ENCODE measurements at places on chromosomes 1 and 21.
A peak's percentile ranks its signal among the peaks of the same experiment; 100 is the strongest.

DNA sequence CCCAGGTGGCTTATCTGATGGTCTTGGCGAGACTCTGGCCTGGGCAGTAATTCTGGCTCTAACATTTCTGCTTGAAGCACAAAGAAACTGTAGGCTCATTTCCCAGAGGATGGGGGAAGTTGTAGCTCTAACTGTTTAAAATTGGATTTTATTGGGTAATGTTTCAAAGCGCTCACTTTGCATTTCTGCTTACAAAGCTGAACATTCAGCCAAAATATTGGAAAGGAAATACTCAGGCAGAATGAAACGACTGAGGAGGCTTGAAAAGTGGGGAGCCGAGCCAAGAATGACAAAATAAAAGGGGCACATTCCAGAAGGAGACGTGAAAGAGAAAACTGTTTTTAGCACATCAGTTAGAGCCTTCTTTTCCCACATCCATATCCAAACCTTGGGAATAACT is 202.6 kb downstream of the GRIK1 start:
- DNase-seq: no peak

- DNase-seq: no peak
These were observed 9.7 kb downstream of the MACF1 start for GRCh38 chr1:39214021-39214713.

GRCh38 chr1:180133193-180133592 is 21.5 kb upstream of the QSOX1 start:
- DNase-seq: no peak

DNA sequence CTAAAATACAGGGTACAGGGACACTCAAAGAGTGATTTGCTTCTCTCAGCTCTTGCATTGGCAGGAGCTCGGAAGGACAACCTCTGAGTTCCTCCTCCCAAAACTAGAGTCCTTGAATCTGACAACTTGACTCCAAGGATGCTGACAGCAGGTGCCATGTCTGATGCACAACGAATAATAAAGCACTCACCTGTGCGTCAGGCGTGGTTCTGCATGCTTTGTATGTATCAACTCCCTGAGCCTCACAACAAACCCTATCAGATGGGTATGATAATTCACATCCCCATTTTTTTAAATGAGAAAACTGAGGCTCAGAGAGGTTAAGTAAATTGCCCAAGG is 1.4 kb downstream of the LAPTM5 start:
- no peak for DNase-seq

DNA sequence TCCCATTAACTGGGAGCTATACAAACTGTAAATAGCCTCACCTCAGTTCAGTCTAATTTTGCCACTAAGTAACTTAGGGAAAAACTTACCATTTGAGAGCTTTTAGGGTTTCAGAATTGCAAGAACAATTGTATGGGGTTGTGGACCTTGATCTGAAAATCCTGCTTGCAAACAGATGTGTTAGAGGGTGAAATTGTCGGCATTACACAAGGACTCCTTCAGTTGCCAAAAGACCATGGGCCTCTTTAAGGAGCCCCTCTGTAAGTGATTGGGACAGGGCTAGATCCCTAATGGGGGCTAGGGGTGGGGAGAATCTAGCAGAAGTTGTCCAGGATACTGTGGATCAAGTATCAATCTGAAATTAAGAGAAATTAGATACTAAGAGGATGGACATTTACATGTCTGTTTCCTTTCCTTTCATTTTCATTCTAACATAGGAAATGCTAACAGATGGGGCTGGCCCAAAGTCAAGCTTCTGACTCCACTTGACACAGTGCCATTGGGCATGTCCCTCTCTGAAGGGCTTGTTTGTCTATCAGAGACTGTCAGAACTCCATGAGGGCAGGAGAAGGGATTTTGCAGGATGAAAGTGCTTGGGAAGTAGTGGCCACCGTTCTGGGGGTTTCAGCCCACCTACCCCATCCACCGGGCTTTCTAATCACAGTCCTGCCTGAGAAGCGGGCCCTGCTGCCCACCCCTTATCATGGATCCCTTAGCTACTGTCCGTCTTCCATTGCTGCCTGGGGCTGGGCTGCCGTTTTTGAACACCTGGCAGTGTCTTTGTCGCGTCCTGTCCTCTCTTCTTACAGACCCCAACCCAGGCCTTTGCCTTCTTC is 54.7 kb downstream of the STUM start:
- no peak for DNase-seq

DNA sequence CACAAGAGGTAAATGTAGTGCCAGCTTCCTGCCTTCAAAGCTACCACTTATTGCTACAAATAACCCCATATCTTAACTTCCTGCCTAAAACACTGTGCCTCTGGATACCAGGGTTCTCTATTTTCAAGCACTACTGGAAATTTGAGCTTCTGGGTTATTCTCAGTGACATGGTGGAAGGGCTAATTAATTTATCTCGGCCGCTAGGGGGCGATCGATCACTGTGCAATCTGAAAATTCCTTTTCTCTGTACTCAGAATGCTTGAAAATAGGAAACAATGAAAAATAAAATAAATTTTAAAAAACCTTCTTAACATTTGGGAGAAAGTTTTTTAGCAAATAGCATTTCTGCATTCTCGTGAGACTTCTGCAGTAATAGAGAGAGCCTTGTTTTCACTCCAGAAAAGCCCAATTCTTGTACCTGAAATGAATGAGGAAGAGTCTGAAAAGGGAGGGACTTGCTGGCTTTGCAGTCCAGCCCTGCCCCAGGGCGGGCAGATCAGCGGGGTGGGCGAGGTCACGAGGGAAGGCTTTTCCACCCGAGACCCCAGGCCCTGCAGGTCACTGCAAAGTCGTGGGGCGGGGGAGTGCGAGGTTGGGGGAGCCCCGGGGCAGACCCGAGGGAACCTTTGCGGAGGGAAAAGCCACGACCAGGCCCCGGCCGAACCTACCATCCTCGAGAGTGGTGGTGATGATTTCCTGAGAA is 276.7 kb downstream of the PCP4 start:
- DNase-seq: peak; percentile 57

DNA sequence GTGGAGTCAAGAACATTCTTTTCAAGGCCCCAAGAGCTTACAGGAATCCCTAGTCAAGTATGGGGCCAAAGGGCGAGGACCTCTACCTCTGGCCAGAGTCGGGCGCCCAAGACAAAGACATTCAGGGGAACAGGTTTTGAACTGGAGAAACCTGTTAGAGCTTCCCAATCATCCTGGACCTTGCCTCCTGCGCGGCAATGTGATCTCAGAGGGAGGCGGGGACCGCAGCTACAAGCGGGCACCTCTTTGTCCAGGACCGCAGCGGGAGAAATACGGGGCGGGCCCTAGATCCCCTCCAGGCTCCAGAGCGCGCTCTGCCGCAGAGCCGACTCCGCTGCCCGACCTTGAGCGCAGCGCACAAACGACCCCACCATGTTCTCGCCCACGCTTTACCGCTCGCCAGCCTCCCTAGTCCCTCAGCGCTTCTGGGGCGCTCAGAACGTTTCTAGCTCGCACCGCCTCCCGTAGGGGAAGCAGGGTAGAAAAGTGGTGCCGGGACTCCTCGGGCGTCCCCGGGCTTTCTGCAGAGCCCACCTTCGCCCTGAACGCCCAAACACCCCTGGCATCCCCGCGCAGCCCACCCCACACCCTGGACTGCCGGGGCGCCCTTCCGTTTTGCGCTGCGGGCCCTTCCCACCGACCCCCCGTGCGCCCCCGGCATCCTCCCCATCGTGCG is 28.1 kb downstream of the RABIF start:
- peak; percentile 67 for DNase-seq

DNA sequence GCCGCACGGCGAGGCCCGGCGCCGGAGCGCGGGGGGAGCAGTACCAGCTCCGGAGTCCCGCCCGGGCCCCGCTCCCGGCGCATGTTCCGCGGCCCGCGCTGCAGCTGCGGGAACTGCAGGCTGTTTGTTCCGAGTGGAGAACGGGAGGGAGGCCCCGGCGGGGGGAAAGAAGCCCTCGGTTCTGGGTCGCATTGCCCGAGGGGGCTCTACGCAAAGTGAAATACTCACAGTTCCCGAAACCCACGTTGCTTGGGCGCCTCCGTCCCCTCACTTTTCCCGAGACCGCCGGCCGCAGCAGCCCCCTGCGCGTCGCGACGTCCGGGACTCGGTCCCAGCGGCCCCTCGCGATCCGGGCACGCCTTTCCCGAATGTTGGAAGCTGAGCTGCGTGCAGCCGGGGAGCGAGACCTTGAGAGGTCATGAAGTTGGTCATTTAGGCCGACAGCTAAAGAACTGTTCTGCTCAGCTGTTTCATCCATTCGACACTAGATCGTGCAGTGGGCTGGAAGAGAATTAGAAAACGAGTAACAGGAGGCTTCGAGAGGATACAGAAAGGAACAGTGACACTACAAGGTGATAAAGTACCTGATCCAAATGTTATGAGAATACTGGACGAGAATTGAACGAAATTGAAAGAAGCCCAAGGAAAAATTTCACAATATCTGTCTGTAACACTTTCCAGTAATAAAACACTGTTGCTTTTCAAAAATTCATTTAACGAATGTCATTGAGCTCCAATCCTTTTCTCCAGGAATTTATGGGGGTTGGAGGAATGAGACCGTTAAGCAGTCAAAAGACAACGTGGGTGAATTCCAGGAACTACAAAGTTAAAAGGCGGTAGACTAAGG is 657 bp upstream of the LIN9 start:
- no peak for DNase-seq

GRCh38 chr1:29256979-29257804 is 20.9 kb downstream of the PTPRU start:
- no peak for DNase-seq

DNA sequence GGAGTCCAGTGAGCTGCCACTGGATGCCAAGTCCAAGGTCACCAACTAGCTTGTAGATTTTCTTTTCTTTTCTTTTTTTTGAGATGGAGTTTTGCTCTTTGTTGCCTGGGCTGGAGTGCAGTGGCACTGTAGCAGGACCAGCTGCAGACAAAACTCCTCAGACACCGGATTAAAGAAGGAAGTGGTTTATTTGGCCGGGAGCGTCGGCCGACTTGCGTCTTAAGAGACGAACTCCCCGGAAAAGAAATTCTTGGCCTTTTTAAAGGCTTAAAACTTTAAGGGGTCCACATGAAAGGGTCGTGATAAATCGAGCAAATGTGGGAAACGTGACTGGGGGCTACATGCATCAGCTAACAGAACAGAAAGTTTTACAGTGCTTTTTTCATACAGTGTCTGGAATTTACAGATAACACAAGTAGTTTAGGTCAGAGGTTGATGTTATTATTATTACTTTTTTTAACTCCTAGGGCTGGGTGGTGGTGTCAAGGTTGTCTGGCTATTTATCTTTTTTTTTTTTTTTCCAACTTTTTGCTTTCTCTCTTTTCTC is 36.4 kb upstream of the CFAP126 start:
- DNase-seq: no peak

- DNase-seq: peak; percentile 57
These were observed 17.7 kb downstream of the PLCH2 start for GRCh38 chr1:2493691-2494322.

GRCh38 chr1:84961316-84961715 is 35.6 kb downstream of the MCOLN2 start:
- DNase-seq: no peak

DNA sequence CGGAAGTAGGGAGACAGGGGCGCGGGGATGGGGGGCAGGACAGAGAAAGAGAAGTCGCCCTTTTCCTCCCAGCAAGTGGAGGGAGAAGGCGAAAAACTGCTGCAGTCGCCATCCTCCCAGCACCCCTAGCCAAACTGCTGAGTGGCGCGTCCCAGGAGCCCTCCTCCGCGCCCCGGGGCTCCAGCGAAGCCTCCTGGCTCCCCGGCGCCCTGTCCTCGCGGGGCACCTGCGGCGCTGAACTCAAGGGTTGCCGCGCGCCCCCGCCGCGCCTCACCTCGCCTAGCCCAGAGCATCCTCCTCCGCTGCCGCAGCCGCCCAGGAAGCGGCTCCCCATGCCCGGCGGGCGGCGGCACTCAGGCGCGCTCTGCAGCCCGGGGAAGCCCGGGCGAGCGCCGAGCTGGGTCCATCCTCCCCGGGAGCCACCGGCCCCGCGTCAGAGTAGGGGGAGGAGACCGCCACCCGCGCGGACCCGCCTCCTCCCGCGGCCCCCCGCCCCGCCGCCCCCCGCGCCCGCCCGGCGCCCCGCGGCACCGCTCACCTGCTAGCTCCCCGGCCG is at the start of gene DAB1:
DAB1 (minus strand) TSS at position 405 of the 556 bp plus-strand sequence. CDS start 133,030 bp downstream, outside the sequence.
- DNase-seq: no peak

DNA sequence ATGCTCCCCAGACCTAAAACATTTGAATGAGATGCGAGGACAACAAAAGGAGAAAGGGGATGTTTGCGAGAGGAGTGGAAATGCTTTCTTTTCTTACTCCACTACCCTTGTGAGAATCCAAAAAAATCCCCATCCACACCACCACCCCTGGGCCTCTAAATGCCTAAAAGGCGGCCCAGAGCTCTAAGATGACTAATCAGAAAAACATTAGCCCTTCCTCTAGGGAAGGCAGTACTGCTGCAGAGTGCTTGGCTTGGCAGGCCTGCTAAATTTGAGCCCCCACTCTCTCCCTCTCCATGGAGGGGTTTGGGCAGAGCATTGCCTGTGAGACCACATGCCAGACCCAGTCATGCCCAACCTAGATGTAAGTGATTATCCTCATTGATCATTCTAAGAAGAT is 347.9 kb downstream of the USH2A start:
- DNase-seq: no peak

- no peak for DNase-seq
These were observed 102.1 kb downstream of the DAB1 start for GRCh38 chr1:57321776-57322175.

DNA sequence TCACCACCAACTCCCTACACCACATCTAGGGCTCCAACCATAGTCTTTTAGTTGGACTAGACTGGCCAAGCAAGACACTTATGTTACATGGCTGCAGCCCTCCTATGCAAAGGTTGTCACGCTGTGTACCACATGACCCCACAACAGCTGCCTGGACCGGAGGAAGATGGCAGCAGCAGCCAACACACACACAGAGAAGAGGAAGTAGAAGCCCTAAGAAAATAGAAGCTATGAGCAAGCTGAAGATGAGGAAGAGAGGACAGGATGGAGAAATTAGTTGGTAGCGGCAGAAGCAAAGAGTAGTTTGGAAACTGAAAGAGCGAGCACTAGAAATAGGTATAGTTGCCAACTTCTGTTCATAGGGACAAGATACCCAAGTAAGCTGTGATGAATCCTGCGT is 60.8 kb upstream of the RALGPS2 start:
- DNase-seq: no peak

GRCh38 chr1:208204779-208205178 is 39.4 kb downstream of the PLXNA2 start:
- DNase-seq: no peak

DNA sequence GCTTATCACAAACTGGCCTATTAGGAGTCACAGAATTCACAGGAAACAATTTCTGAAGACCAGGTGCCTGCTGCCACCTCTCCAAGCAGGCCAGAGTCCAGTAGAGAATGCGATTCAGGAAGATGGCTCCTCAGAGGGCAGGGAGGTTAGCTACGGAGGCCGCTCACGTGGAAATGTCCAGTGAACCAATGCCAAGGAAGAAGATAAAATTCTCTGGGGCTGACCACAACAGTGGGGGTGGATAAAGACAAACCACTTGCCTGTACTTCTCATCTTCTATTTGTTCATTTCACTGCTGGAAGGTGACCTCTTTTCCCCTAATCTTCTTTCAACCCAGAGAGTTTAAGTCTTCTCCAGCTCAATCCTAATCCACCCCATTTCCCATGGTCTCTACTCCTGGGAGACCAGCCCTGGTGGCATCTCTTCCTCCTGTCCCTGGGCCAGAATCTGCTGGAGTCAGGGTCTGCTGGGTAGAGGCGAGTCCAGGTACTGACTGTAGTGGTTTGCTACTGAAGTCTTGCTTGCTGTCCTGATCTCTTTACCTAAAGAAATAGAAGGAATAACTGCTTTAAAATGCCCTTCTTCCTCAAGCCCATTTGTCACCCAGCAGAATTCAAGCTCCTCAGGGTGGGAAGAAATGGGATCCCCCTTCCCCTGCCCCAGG is 3.2 kb downstream of the PSRC1 start:
- no peak for DNase-seq
